ENCODE measurements at places on chromosomes 4 and X.
A peak's percentile ranks its signal among the peaks of the same experiment; 100 is the strongest.

DNA sequence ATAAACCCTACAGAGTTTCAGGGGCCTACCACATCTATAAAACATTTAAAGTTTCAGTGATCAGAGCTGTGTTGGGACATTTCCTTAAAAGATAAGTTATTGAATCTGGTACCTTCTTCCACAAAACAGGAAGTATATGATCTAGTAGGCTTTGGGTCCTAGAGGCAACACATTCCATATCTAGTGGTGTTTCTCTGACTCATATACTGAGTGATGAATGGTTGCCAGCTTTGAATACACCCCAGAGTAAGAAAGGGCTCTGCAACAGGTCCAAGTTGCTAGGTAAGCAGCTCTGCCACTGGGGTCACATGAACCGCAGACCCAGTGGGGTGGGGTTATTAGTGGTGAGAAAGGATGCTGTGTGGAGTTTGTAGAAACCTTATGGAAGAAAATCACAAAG is 32.4 kb upstream of the BLTP1 start:
- DNase-seq: no peak

GRCh38 chrX:3815896-3816664 is 102.6 kb upstream of the PRKX start:
- DNase-seq: no peak

DNA sequence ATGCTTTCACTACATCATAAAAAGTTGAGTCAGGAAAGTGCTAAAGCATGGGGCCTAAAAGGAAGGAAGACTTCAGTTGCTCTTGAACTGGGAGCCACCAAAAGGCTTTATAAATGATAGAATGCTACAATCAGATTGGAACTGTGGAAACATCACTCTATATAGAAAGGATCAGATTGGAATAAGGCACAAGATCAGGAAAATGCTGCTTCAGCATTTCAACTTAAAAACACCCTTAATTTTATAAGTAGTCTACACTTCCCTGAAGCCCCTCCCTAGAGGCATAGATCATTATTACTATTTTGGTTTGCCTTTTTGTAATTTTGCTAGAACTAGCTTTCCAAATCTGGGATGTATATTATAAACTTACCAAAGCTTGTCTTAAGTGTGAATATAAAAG is 170.7 kb downstream of the FANCB start:
- no peak for DNase-seq

DNA sequence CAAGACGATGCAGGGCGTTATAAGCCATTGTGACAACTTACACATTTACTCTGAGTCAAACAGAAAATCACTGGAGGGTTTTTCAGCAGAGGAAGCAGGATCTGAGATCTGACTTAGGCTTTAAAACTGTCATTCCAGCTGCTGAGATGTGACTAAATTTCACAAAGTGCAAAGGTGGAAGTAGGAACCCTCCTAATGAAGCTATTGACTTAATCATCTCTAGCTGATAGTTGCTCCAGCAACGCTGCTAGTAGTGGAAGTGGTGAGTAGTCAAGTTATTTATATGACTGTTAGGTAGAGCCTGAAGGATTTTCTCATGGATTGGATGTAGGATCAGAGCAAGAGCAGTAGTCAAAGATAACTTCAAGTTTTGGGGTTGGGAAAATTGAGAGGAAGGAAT is 218.6 kb downstream of the GRID2 start:
- no peak for DNase-seq

DNA sequence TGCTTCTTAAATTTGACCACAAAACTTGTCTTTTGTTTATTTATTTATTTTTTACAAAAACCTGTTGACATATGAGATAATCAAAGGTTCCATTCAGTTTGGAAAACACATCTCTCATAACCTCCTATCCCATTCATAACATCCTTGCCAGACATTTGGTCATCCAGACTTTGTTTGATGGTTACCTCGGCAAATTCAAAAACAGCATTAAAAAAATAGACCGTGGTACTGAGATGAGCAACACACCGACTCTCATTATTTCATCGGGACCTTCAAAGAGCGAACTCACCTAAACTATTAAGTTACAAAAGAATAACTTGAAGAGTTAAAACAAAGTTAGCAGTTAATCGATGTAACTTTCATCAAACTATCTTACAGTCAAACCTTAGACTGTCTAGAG is 85.8 kb upstream of the RPS6KA3 start:
- no peak for DNase-seq

DNA sequence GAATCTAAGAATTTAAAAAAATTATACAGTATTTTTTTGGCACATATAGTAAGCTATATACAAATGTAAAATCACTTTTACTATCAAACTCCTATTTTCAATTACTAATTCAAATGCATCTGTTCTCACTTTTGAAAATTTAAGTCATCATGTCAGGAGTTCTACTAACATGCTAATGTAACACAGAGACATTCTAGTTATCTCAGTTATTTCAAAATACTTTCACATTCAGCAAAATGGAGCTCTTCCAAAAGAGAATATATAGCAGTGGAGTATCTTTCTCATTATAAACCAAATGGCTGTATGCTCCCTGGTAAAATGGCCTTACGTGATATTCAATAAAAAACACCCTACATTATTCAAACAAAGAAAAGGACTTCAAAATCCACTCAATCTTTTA is 42.3 kb downstream of the RFC1 start:
- no peak for DNase-seq

- no peak for DNase-seq
Measured at GRCh38 chr4:140293979-140294378, 79.5 kb upstream of the SCOC start.

DNA sequence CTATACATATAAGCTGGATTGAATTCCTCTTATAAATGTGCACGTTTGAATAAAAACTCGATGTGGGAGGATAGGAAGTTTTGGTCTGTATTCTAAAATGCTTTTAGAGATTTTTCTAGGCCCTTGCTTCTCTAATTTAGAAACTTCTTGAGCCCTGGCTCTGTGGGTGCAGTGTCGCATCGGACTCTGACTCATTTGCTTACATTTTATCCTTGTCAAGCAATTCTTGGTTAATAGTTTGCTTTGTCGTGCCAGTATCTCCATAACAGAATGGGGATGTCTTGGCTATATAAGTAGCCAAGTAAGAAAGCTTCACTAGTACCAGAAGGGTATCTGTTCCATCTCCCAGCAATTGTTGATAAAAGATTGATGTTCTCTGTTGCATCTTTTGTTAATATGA is 10.7 kb downstream of the SGMS2 start:
- DNase-seq: no peak

DNA sequence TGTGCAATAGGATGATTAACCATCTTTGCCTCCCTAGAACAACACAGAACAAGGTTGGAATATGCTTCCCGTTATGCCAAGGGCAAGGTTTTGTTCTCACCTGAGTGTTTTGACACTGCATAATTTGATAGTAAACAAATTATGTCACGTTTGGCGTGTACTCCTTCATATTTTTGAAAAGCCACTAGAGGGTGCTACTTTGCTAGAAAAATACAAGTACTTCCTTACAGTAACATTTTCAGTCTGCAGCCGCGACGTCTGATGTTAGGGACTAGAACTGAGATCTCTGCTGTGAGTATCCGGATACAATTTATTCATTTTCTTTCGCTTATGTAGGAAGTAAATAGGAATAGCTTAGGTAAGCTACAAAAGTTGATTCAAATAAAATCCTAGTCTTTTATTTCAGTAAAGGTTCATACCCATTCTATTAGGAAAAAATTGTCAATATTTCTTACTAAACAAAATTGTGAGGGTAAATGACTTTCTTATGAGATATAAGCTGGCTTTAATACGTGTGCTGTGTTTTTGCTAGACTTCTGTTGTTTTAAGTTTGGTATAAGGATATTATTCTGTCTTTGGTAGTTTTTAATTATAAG is 181.1 kb upstream of the WDFY3 start:
- DNase-seq: no peak

GRCh38 chrX:106730401-106730800 is 3.9 kb downstream of the RNF128 start:
- DNase-seq: no peak

DNA sequence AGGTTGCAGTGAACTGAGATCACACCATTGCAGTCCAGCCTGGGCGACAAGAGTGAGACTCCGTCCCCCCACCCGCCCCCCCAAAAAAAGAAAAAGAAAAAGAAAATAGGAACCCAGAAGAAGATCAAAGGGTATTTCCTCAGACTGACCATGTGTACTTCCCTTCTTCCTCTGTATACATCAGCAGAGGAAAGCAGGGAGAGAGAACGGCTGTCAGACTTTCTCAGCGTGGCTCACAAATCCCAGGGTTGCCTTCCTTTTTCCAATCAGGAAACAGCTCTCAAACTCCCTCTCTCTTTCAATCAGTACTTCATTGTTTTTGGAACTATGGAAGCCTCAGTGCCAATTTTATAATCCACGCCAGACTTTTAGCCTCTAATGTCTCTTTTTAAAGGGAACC is 59.1 kb downstream of the CHRNA9 start:
- DNase-seq: no peak

GRCh38 chr4:177579649-177580048 is 137.4 kb upstream of the AGA start:
- no peak for DNase-seq

DNA sequence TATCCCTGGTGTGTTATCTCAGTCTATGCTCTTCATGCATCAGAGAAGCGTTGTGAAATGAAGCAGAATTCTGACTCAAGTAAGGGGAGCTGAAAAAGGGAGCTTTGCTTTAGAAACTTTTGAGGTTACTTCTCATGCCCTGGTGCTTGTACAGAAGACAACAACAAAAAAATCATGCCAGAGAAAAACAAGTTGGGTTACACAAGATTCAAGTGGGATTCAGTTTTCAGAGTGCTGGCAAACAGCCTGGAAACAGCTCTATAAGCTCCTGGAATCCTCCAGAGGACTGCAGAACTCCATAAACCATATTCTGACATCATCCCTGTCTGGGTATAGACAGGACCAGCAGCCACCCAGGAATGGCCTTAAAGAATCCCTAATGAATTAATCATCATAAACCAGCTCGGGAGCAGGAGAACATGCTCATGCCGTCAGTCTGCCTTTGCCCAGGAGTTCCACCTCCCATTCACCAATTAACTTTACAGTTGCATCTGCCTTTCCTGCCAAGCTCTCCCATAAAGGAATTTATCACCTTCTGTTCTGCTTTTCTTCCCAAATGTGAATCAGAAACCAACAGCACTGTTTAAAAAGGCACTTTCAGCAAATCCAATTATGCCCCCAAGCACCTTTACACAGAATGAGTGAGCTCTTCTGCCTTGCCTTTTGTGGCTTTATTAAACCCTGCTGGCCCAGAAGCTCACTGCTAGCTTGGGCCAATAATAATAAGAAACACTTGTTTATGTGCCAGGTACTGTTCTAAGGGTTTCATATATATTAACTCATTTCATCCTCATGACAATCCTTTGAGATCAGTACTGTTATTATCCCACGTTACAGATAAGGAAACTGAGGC is 54.5 kb upstream of the FBXW7 start:
- no peak for DNase-seq

- no peak for DNase-seq
Measured at GRCh38 chrX:19758539-19758938, 128.9 kb downstream of the SH3KBP1 start.

DNA sequence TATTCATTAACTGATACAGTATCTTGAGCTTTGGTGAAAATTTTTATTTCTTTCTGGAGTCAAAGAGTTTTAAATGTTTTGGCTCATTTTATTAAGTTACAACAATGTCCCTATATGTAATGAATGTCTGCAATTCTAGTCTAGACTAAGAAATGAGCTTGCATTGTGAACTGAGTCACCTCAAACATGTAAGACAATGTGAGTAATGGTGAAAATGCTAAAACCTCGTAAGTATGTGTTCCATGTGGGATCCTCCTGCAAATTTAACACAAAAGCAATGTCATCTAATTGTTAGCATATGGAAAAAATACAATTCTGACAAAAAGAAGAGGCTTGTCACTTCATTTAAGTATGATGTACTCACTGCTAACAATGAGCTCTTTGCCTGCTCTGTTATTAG is 480.5 kb upstream of the FSTL5 start:
- DNase-seq: no peak

DNA sequence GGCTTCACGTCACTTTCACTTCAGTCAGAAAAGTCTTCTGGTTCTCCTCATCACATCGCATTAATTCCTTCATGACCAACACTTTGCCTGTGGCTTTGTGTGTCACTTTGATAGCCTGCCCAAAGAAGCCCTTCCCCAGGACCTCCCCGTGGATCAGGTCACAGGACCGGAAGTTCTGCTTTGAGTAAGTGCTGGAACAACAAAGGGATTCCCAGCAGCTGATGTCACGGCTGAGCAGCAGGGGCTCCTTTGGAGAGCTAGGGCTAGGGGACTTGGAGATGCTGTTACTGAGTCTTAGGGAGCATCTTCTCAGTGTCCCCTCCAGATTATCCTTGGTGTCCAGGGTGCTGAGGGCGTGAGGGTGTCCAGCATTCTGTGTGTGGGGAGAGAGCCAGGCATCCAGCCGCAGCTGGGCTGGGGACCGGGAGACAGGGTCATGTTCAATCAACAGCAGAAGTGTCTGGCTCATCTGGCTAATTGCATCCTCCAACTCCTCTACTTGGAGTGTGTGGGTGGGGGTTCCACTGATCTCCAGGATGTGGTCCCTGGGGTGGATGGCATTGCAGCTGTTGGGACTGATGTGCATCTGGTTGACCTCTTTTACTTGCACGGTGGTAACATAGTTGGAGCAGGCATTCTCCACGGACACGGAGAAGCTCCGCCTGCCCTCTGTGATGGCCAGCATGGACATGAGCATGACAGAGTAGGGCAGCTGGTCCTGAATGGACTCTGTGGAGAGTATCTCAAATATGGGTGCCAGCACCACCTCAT is 39.2 kb upstream of the ARHGAP6 start:
- no peak for DNase-seq

- DNase-seq: no peak
Measured at GRCh38 chr4:144955104-144955503, 142.9 kb downstream of the ANAPC10 start.

GRCh38 chr4:38574559-38575333 is 89.3 kb upstream of the KLF3 start:
- peak; percentile 32 for DNase-seq

DNA sequence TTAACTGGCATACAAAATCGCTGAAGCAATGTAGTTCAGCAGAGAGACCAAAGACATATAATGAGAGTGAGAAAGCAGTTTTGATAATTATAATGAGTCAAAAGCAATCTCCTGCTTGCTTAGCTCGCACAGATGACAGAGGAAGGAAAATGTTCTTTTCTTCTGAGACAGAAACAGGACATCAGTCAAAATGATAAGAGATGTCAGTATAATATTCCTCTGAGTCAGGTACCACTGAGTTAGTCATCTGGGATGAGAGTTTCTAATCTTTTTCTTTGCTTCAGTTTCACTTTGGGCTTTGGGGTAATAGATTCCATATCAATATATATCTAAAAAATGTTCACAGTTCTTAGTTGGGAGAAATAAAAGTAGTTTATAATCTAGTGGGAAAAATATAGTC is 387.2 kb downstream of the PCDH7 start:
- DNase-seq: no peak

- DNase-seq: no peak
Measured at GRCh38 chr4:54172156-54172555, 56.9 kb upstream of the PDGFRA start.

- no peak for DNase-seq
Measured at GRCh38 chr4:105059337-105059736, 87.3 kb upstream of the TET2 start.

DNA sequence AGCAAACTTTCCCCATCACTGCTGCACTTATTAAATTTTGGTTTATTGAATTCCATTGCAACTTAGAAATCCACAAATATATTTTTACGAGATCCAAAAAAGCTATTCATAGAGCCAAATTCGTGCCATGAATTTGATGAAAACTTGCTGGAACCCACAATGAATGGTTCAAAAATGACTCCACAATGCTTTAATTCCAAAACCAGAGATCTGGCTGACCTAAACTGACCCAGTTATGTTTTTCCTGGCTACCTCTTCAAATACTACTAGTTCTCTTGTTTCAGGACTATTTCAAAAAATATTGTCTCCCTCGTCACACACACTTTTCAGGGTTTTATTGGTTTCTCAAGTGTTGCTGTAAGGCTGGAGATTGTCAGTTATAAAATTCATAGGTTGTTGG is 474.8 kb downstream of the PDGFC start:
- DNase-seq: no peak
